Hepatocyte (in vitro differentiated cells): ENCODE measurements at places on chromosomes 2 and 18.
A peak's percentile ranks its signal among the peaks of the same experiment; 100 is the strongest.

GRCh38 chr2:84456156-84456555, 2.9 kb downstream of the SUCLG1 start:
- no peaks in the 10 kb centered on the region for H3K36me3 ChIP-seq
- H3K4me1 ChIP-seq: peaks cover 23% of the 10 kb centered on the region
- H3K27me3 ChIP-seq: no peaks in the 10 kb centered on the region
- H3K27ac ChIP-seq: peak overlapping the region; percentile 95
- H3K4me3 ChIP-seq: no peak overlapping the region
- no peak for DNase-seq

GRCh38 chr2:238696331-238696730, 151.6 kb upstream of the TWIST2 start:
- H3K27me3 ChIP-seq: no peaks in the 10 kb centered on the region
- H3K36me3 ChIP-seq: no peaks in the 10 kb centered on the region
- H3K4me1 ChIP-seq: peaks cover 16% of the 10 kb centered on the region
- no peak overlapping the region for H3K4me3 ChIP-seq
- peak overlapping the region; percentile 80 for H3K27ac ChIP-seq

DNA sequence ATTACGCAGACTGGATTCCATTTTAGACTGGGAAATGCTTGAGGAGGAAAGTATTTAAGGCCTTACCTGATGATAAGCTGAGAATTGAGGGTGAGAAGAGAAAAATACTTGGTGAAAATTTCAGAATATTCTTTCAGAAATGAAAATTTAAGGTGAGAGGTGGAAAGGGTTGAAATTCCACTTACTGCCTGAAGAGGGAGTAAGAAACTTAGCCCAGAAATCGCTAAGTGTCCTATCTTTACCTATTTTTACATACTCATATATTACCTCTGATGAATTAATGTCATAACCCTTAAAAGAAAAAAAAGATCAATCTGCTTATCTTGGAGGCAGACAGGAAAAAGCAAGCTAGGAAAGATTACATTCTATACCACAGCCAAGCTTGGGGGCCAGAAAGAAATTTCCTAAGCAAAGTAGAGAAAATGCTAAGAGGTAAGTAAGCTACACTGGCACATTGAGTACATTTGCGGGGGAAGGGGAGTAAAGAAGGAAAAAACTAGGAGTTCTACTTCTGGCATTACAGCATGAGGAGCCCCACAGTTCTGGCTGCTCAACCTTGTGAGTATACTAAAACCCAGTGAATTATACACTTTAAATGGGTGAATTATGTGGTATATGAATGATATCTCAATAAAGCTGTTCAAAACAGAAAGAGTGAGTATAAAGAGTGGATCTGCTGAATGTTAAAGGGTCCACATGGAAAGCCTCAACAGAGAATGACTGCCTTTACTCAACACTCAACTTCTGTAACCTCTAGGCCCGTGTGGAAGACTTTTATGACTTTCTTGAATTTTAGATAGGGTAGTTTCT, 33.8 kb downstream of the SMC6 start:
- H3K4me1 ChIP-seq: no peaks in the 10 kb centered on the region
- H3K27ac ChIP-seq: no peak overlapping the region
- no peak overlapping the region for H3K4me3 ChIP-seq
- no peaks in the 10 kb centered on the region for H3K27me3 ChIP-seq

GRCh38 chr18:61833387-61833786, 59.4 kb downstream of the RNF152 start:
- no peak overlapping the region for H3K27ac ChIP-seq
- no peak for DNase-seq
- H3K36me3 ChIP-seq: no peaks in the 10 kb centered on the region
- no peaks in the 10 kb centered on the region for H3K4me1 ChIP-seq
- no peaks in the 10 kb centered on the region for H3K27me3 ChIP-seq

- H3K27ac ChIP-seq: peak overlapping the region; percentile 100
- peak; percentile 32 for DNase-seq
- H3K36me3 ChIP-seq: peaks cover 9% of the 10 kb centered on the region
- H3K4me3 ChIP-seq: peak overlapping the region; percentile 83
- H3K4me1 ChIP-seq: peaks cover 7% of the 10 kb centered on the region
These were observed 679 bp downstream of the CLK1 start for GRCh38 chr2:200863782-200864175.

DNA sequence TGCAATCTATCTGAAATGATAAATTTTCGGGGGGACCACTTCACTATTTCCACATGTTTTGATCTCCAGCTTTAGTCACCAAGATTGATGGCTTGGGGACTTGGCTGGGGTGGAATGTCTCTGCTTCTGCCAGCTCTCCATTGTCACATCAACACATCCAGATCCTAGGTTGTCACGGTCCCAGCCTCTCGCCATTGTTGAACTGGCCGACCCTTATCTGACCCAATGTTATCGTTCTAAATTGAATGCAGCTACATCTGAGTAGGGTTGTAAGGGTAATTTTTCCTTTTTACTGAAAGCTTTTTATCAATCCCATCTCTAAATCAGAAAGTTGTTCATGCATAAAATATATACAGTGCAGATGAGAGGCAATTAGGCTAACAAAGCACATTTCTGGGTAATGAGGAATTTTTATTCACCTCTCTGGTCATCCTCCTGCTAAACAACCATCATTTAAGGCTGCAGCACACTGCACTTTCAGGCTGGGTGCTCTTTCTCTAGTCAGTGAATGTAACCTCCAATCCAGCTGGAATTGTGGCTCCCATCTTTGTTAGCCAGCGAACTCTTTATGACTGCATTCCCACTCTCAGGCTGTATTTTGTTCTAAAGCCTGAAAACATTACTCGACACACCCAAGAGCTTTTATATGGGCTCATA, 128.2 kb downstream of the COL4A4 start:
- no peak overlapping the region for H3K27ac ChIP-seq
- DNase-seq: no peak
- no peaks in the 10 kb centered on the region for H3K36me3 ChIP-seq

DNA sequence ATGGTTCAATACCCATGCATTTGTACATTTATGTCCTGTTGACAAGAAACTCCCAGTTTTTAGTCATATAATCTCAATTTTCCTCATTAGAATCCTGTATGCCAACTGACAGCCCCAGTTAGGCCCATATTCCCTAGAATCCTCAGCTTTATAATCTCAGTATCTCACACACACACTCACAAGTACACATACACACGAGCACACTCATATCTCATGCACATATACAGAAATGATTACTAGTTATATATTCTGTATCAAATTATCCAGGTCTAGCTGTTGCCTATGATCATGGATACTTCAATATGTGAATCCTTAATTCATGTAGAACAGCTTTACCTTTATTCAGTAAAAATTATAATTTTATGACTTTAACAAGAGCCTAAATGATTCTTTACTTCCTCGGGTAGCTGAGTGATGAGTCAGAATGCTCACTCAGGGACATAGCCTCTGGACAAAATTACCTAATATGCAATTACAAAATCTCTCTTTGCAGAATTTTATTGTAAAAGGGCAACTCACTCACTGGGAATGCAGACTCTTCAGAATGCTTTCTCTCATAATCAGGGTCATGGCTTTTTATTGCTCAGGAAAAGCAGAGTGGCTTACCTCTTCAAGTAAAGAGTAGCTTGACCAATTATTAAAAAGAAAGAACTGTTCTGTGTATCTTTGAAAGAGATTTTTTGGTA, 193.6 kb upstream of the PIK3C3 start:
- H3K36me3 ChIP-seq: no peaks in the 10 kb centered on the region
- DNase-seq: peak; percentile 37
- peak overlapping the region; percentile 41 for H3K27ac ChIP-seq

DNA sequence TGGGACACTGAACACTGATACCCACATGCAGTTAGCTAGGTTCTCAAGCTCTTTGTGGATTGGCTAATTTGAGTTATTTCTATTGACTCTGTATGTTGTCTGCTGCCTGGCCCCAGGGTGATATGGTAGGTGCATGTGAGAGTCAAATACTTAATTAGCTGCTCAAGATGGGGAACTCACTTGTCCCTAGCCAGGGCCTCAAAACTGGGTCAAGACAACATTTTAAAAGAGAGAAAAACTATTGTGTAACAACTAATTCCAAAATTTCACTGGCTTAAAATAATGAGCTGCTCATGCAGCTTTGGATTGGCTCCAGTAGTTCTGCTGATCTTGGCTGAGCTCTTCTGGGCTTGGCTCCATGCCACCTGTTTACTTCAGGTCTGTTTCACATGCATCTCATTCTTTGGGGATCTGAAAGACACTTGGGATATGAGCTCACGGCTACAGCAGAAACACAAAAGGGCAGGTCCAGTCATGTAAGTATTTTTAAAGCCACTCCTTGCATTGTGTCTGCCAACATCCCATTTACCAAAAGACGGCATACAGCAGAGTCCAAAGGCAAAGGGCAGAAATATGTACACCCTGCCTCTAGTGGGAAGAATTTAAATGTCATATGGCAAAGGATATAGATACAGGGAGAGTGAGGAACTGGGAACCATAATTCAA, 716.8 kb downstream of the SUCLG1 start:
- H3K27ac ChIP-seq: no peak overlapping the region
- no peaks in the 10 kb centered on the region for H3K27me3 ChIP-seq
- no peak overlapping the region for H3K4me3 ChIP-seq

DNA sequence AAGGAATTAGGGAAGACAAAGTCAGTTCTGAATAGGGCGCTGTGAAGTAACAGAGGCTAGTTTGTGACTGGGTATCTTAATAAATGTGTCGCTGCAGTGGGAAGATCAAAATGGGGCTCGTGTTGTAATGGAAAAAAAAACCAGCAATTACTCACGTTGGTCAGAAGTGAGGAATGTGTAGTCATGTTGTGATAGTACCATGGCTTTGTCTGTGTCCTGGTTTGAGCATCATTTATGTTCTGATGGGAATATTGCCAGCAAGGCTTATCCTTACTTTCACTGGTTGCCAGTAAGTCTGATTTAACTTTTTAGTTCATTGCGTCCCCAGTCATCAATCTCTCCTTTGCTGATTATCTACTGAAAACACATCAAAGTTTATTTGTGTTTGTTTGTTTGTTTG, 467.6 kb downstream of the NYAP2 start:
- H3K27me3 ChIP-seq: no peaks in the 10 kb centered on the region
- H3K27ac ChIP-seq: no peak overlapping the region
- DNase-seq: no peak
- H3K4me3 ChIP-seq: no peak overlapping the region
- H3K36me3 ChIP-seq: no peaks in the 10 kb centered on the region

DNA sequence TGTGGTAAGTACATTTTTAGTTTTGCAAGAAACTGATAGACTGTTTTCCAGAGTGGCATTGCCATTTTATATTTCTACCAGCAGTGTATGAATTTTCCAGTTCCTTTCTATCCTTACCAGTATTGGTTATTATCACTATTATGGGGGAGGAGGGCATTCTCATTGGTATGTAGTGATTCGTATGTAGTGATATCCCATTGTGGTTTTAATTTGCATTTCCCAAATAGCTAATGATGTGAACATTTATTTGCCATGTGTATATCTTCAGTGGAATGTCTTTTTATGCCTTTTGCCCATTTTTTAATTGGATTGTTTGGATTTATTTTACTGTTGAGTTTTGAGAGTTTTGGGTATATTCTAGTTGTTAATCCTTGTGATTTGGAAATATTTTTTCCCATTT, 16.9 kb downstream of the EIF5B start:
- H3K36me3 ChIP-seq: no peaks in the 10 kb centered on the region
- H3K27ac ChIP-seq: no peak overlapping the region
- no peak overlapping the region for H3K4me3 ChIP-seq
- DNase-seq: no peak

DNA sequence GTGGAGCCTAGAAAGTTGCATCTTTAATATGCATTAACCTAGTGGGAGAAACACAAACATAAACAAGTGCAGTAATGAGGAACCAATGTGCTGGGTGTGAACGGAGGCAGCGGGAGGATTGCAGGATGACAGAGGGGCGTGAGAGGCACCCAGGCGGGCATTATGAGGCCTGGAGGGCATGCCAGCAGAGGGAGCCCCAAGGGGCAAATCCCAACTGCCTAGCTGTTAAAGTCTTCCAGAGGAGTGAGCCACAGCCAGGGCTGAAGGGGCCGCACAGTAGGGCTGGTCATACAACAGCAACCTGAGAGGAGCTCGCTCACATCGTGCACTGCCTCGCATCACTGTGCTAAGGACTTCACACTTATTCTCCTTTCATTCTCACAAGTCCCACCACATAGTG, 13.3 kb upstream of the PRELID3A start:
- no peaks in the 10 kb centered on the region for H3K4me1 ChIP-seq
- H3K36me3 ChIP-seq: no peaks in the 10 kb centered on the region
- DNase-seq: no peak
- peak overlapping the region; percentile 13 for H3K27ac ChIP-seq
- H3K27me3 ChIP-seq: no peaks in the 10 kb centered on the region

DNA sequence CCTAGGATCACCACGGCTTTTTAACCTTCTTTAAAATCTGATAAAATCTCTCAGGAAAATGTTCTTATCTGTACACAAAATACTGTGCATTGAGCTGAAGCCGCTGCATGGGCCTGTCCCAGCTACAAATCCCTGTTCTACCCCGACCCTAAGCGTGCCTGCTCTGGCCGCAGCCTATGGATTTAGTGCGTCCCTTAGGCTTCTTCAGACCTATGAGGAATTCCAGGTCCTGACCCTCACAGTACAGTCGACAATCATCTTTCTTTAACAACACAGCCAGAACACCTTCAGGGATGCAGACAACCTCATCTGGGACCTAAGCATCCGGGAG, 477 bp upstream of the WDCP start:
- no peak for DNase-seq
- no peak overlapping the region for H3K27ac ChIP-seq
- H3K4me3 ChIP-seq: no peak overlapping the region
- H3K36me3 ChIP-seq: no peaks in the 10 kb centered on the region
- H3K27me3 ChIP-seq: no peaks in the 10 kb centered on the region

DNA sequence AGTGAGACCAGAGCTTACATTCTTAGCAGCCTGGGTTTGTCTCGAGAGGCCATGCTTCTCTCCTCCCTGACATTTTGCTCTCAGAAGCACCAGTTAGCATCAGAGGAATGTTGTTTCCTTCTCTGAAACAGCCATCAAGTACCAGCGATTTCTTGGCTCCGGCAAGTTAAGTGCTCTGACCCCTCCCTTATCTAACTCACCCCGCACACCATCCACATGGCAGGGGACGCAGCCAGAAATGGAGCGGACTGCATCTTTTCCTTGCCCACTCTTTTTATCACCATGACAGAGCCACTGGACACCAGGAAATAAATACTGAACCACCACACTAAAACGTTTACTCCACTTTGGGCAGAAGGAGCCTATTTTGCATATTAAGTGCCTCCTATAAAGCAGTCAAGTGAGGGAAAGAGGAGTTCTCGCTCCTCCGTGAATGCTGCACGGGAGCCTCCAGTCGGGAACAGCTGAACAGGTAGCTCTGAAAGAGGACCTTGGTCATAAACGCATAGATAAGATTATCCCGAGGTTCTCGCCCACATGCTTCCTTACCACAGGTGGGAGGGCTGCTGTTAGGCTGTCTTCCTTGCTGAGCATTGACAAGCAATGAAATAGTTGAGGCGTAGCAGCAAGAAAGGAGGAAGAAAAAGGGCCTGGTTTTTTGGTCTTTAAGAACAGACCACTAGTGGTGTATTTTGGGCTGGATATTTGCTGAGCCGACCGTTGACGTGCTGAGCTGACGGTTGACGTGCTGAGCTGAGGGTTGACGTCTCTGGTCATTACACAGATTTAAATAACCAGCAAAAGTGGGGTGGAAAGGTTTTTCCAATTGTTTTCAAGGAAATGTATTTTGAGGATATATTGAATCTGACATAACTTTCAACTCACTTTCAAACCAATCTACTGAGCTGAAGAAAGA, 71.4 kb upstream of the ITGB6 start:
- H3K27me3 ChIP-seq: no peaks in the 10 kb centered on the region
- H3K4me3 ChIP-seq: no peak overlapping the region
- DNase-seq: peak; percentile 69
- H3K36me3 ChIP-seq: peaks cover 5% of the 10 kb centered on the region
- H3K4me1 ChIP-seq: peaks cover 26% of the 10 kb centered on the region
